ENCODE measurements at places on chromosomes 5 and 9.

DNA sequence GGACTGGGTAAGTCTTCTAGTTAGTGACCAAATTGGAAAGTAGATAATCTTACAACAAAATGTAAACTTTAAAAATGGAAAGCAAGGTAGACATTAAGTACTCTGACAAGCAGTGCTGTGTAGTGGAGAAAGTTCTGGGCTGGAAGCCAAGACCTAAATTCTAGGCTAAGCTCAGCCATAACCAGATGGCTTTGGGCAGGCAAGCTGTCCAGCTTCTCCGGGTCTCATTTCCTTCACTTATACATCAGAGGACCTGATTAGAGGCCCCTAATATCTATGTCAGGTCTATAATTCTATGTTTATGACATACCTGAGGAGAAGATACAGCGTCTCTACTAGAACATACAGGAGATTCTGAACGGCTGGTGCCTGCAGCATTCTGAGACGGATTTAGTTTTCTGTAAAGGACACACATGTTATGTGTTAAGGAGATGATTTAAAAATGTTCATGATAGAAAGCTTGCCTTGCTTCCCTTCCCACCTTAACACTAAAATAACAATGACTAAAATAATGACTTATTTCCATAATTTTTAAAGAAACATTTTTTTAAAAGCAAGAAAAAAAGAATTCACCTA lies 61.2 kb downstream of the ELL2 start:
- DNase-seq: peak; percentile 81

DNA sequence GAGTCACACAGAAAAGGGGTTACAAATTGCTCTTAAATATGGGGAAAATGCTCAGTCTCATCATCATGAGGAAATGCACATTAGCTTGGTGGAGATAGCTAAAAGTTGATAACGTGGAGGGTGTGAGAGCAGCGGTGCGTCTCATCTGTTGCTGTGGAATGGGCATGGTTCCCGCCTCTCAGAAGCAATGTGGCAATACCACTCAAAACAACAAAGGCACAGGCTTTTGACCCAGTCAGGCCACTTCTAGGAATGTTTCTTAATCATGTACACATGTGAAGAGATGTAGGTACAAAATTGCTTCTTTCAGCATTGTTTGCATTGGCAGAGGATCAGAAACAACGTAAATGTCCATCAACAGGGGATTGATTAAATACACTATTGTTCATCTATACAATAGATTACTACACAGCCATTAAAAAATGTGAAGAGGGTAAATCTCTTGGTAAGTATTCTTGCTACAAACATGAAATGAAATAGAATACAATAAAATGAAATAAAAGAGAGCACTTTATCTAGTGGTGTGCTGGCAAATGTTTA lies 212.6 kb upstream of the MSX2 start:
- DNase-seq: no peak

DNA sequence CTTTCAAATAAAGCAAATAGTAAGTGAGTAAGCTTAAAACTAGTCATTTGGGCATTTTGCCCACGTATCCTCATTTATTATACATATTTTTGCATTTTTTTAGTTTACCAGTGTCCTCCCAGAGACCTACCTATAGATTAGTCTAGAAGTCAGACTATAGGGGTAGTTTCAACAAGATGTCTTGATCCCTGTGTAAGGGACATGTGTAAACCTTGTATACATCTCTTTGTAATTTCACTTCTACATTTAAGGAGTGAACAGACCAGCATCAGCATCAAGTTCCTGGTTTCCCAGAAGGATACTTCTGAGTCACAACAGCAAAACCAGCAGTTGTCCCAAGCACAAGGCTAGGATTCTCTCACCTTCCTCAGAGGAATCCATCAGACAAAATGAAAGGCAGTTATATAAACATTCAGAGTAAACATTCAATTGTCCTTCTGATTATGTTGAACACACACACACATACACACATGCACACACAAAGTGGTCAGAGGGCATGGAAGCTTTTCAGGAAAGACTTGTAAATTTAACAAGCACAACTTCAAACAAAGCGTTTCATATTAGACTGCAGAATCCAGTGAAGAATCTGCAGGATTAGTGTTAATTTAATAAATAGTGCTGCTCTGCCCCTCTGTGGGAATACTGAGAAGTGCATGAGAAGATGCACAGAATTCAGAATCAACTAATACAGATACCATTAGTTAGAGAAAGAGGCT lies 55.4 kb downstream of the HINT1 start:
- peak; percentile 38 for DNase-seq

GRCh38 chr5:104344809-104345208 lies 782.2 kb upstream of the NUDT12 start:
- peak; percentile 13 for DNase-seq

DNA sequence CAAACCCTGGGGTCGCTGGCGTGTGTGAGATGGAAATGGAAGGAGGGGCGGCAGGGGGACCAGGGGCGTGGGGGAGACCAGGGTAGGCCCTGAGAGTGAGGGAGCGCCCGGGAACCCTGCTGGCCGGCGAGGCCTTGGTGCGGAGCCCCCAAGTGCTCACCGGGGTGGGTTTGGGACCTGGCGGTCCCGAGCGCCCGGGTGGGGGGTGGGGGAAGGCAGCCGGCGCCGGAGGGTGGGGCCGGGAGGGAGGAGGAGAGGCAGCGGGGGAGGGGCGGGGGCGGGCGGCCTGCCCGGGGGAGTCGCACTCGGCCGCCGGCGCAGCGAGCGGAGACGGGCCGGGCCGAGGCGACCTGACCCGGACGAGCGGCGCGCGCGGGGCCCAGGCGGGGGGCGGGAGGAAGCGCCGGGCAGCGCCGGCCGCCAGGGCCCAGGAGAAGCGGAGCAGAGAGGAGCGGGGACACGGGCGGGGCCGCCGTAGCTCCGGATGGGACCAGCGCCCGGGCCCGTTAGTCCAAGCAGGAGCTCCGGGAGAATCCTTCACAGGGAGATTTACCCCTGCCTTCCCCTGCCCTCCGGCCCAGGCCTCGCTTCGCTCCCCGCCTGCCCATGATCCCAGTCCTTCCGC lies at the start of gene NPR2:
Gene NPR2, plus strand, starts transcription at position 295 of the 625 bp plus-strand sequence. CDS start 818 bp downstream, outside the sequence.
- DNase-seq: peak; percentile 38

DNA sequence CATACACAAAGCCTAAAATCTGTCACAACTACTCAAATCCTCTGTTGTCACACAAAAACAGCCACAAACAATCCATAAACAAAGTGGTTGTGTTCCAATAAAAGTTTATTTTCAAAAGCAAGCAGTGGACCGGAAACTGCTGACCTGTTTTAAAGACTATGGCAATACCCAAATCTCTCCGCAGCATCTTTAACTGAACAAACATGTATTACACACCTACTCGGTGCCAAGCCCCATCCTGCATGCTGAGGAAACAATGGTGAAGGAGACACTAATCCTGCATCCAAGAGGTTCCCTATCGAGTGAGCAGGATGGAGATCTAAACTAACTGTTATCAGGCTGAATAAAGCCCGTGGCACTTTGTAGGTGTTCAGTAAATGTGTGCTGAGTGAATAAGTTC lies 11.2 kb downstream of the CDK5RAP2 start:
- DNase-seq: no peak

DNA sequence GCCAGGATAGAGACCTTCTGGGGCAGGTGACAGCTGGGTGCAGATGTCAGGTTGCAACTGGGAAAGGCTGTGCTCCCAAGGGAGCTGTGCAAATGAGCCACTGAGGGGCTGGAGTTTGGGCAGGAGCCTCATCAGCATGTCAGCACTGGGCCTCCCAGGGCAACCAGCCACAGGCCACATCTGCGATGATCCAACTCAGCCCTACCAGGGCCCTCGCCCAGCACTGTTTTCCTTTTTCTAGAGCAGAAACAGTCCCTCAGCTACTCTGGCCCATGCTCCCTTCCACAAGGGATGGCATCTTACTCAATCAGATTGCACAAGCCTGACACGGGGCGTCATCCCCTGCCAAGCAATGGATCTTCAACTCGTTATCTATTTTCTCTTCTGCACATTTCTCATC lies 24.8 kb downstream of the NIPAL4 start:
- no peak for DNase-seq
